Coronary artery (tissue), 2 donors: ENCODE measurements at places on chromosomes 1 and 21.

- no peak for DNase-seq
Observed at GRCh38 chr21:46255758-46256337, 27.3 kb upstream of the LSS start.

DNA sequence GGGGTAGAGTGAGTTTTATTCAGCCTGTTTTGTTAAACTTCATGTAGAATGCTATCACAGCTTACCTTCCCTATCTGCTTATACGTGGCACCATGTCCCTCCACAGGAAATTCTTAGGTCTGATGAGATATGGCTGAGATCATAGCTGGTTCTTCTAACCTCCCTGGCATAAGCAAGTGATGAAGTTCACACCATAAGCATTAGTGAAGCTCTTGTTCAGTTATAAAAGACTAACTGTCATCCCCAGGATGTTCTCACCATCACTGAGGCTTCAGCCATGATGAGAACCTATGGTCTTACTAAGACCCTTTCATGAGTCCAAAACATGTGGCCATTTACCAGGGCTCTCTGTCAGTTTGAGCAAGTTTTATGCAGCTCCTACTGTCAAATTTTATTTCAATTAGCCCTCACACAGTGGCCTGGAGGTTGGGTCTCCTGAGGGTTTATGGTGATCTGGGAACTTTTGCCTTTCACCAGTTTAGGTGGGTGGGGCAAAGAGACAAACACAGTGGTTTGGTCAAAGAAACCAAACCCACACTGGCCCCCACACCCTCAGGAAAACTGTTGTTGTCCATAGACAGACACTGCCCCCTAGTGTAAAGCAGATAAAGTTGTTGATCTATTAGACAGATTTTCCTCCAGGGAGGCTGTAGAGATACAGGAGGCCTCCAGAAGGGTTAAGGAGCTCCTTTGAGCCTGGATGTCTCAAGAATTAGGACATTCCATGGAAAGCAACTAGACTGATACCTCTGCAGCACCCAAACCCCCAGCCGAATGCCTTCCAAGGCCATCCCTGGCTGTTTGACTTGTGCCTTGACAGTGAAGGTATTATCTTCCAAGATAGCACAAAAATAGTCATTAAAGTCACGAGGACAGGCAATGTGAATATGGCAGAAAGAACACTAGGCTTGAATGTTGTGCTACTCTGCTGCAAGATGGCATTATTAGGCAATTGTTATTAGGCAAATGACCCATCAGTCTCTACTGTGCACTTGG is 5.0 kb downstream of the SLC22A15 start:
- DNase-seq, result no peak

DNA sequence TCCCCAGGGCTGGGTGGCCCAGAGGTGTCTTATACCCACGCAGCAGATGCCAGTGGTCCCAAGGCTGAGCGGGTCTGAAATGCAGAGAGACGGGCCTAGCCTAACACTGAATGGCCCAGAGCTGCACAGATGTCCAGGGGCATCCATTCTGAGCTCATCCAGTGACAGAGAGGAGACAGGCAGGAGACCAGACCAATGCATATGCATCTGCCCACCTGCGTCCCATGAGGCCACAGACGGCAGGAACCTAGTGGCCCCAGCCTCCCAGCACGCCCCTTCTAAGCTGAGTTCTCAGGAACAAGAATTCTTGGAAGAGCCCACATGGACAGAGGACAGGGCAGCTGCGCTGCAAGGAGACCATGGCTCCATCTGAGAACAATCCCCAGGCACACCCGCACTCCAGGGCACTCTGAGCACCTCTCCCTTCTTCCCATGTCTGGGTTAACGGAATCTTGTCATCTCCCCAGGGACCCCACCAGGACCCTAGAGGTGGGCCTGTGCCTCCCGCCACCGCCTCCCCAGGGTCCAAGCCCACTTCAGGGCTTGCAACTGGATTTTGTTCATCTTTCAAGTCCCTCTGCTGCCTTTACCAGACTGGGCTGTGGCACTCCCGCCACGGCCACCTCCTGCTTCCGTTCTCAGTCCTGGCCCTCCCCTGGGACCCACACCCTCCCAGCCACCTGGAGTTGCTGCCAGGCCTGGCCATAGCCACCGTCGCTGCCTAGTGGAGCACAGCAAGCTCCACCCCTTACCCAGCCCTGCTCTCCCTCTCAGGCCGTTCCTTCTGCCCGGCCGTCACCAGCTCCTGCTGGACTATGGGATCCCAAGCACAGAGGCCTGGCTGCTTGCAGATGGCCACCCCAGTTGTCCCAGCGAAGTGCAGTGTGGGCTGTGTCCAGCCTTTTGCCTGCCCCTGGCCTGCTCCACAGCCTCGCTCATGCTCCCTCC is 3.3 kb downstream of the WNT3A start:
- peak; percentile 50 for DNase-seq

DNA sequence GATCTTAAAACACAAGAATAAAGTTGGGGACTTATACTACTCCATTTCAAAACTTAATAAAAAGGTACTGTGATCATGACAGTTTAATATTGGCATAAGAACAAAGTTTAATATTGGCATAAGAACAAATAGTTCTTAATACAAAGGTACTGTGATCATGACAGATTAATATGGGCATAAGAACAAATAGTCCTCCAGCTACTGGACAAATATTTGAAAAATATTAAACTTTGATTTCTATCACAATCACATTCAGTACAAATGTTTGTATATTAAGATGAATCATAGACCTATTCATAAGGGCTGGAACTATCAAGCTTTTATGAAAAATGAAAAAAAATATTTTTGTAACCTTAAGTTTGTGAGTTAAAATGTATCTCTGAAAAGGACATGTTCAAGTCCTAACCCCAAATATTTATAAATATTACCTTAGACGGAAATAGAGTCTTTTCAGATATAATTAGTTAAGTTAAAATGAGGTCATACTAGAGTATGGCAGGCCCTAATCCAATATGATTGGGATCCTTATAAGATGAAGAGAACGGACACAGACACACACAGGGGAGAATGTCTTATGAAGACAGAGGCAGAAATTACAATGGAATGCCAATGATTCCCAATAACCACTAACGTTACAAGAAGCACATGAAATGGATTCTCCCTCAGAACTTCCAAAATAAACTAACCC is 79.1 kb upstream of the RGS1 start:
- DNase-seq, result no peak

DNA sequence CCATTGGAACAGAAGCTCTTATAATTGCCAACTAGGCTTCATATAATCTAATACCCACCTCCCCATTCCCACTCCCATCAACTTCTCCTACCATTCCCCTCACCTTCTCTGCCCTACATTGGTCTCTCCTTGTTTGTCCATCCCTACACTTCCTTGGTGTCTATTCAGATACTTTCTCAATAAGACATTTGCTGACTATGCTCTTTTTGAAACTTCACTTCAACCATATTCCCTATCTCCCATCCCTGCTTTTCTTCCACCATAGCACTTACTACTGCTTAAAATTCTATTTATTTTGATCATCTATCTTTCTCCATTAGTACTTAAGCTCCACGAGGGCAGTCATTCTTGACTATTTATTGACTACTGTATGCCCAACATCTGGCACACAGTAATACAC is 40.4 kb downstream of the CD160 start:
- DNase-seq, result no peak

- DNase-seq, result no peak
Observed at GRCh38 chr21:42785666-42786427, 93.5 kb downstream of the WDR4 start.

DNA sequence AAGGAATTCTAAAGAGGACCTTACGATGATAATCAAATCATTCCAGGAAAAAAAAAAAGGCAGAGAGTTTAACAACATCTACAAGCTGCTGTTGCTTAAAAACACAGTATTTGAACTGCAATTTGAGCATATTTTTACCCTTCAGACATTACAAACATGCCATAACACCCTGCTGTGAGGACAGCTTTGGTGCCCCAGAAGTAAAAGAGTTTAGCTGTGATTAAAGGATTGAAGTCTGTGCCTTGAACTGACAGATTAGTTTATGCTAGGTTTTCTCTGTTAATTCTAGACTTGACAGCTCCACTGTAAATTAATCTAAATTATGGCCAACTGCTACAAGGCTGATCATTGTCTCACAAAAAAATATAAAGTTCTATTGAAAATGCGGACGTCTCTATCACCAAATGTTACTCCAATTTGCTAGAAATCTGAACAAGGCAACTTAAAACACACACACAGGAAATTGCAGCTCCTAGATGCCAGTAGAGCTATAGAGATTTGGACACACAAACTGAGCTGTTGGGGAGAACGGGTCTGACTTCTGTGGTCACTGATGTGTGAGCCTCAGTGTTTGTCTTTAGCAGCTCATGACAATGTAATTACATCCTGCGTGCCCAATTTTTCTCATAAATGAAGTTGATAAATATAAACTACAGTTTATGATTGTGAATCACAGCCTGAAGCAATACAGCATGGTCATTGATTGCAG is 217.9 kb downstream of the NTNG1 start:
- DNase-seq, result no peak

DNA sequence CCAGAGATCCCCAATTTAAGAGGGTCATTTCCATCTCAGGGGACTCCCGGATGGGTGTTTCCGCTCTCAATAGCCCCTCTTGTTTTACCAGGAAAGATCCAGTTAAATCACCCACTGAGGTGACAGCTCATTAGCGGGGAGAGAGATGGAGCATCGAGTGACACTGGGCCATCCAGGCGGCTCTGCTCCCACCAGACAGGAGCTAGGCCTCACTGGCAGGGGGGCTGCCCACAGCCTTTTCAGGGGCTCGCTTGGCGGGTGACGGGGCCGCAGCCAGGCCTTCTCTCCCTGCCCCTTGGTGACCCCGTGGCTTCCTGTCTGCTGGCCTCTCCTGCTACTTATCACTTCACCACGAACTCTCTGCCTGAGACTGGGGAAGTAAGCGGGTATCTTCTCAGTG is 26.7 kb upstream of the SPSB1 start:
- no peak for DNase-seq

DNA sequence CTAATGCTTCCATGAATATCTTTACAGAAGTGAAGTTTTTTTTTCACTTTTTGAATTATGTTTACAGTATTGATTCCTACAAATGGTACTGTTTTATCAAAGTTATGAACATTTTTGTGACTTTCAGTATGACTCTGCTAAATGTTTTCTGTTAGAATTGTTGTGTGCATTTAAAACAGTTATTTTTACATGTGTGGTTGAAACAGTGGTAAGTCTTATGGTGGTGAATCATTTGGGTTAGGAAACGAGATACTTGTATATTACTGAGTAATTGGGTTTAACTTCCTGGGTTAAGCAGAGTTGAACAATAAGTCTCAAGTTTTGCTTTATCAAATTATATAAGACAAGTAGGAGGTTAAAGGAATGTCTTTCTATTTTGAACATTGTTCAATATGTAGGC is 66.8 kb downstream of the VPS13D start:
- DNase-seq, result no peak

DNA sequence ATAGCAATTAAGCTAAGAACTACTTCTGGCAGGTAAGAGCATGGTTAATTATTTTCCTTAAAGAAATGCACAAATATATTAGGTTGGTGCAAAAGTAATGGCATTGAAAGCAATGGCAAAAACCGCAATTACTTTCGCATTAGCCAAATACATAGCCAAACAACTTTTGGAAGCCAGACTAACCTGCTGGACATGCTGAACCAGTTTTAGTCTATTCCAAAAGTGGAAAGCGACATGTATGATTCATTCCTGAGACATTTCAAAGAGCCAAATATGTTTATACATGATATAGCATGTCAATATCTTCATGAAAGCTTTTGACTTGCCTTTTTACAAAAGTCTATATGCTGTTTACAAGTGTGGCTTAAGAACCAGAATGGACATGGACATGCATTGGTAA is 23.4 kb upstream of the DR1 start:
- DNase-seq, result no peak

GRCh38 chr1:69288416-69288815 is 279.3 kb upstream of the LRRC7 start:
- no peak for DNase-seq

- DNase-seq, result no peak
Observed at GRCh38 chr1:220827445-220828178, 40.9 kb downstream of the MTARC1 start.

DNA sequence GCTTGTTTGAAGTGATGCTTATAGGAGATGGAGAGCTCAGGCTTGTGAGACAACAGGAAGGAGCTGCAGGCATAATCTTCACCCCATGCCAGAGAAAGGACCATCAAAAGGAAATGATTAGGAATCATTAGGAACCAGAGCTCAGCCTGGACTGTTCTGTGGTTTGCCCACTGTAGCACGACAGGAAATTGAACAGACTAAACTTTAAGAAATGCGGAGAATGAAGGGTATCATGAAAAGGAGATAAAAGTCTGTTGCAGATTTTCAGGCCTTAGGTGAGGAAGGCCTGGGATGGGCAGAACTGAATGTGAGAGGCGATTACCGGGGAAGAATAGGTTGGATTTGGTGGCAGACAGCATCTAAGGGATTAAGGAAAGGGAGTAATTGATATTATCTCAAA is 292.0 kb upstream of the PLXNA2 start:
- no peak for DNase-seq

DNA sequence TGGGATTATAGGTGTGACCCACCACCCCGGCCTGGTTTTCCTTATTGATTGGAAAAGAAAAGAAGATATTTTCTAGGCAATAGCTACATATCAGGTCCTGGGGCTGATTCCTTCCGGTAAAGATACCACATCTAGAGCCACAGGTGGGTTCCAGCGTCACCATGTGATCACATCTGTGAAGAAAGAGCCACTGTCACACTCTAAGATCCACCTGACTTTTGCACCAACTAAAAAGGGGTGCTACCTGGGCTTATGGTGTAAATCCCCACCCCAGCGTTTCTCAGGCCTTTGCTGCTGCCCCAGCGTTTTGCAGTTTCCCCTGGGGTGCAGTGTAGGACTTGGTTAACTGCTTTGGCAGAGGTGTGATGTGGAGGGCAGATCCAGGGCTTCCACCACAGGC is 22.3 kb upstream of the PDE9A start:
- no peak for DNase-seq

- no peak for DNase-seq
Observed at GRCh38 chr1:30135698-30136097, 587.7 kb downstream of the MATN1 start.

DNA sequence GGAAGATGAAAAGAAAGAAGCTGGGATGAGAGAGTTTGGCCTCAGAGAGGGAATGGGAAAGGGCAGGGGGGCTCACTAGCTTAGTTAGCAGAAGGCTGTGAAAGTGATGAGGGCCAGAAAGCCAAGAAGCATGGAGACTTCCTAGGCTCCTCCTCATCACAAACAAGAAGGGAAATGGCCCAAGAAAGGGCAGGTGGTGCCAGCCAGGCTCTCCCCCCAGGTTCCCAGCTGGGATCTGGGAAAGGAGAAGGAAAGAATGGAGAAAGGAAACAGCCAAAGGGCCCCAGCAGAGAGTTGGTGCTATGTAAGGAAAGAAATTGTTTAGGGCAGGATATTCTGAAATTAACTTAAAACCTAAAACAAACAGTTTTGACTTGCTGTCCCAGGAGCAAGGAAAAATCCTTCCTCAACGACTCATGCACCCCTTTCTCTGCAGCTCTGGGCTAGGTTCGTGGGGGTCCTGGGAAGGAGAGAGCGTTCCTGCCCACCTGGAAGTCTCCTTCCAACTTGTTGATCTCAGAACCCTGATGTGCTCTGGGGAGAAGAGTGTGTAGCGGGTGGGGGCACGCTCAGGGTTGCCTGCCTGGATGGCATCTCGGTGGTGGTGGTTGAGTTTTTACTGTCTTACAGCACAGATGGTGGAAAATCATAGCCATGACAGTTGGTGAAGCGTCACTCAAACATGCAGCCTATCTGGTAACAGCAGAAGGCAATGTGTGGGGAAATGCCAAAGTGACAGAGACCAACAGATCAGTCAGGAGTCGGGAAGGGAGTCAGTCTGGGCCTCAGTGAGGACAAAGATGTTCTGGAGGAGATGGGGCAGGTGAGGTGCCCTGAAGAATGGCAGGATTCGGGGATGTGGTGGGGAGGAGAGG is 147.3 kb downstream of the CLIC6 start:
- no peak for DNase-seq

GRCh38 chr1:52343979-52344378 is 22.0 kb downstream of the CC2D1B start:
- DNase-seq, result no peak
